OCI-LY7 (cell line): ENCODE measurements at places on chromosomes 7 and 10.

GRCh38 chr10:79984851-79985250 lies 35.9 kb upstream of the SFTPD start:
- no peak for DNase-seq

GRCh38 chr10:123309731-123310130 lies 155.5 kb downstream of the BUB3 start:
- DNase-seq, result no peak

DNA sequence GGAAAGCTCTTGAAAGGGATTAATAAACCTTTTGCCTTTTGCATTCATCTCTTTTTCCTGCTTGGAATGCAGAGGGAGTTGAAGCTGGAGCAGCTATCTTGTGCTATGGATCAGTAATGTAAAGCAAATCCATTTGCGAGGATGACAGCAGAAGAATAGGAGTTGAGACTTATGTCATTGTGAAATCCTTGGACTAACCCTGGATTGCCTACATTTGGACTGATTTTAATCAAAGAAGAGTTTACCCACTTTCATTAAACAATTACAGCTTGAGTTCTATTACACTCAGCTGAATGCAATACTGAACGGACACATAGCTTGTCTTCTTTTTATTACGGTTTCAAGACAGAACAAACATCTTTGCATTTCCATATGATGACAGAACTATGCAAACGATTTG lies 362.3 kb downstream of the PHF14 start:
- DNase-seq, result no peak

DNA sequence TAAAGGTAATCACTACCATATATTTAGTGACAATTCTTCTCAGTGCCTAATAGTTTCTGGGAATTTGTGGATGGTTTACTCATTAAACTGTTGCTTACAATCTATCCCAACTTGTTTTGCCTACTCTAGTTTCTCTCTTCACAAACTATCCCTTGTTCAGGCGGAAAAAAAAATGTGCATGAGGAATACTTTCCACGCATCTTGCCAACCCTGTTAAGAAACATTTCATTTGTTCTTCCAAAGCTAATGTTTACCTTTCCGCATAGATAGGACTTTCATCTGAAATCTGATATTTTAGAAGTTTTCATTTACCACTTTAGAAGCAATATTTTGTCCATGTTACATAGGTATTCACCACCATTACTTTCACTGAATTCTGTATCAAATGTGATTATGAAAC lies 191.9 kb downstream of the MDFIC start:
- DNase-seq, result no peak

DNA sequence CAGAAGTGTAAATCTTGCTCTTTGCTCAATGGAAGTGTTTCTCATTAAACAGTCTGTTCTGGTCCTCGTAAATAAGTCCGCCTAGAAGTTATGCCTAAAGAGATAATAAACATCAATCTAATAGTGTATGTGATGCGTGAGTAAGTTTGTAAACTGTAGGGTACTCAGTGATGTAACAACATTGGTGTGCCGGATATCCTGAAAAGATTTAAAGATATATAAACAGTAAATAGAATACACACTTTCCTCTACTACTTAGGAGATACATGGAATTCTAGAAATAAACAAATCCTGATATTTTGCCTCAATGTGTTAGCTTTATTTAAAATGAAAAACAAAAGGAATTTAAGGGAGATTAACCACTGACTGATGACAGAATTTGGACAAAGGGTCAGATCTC lies 123.5 kb downstream of the AHR start:
- no peak for DNase-seq

DNA sequence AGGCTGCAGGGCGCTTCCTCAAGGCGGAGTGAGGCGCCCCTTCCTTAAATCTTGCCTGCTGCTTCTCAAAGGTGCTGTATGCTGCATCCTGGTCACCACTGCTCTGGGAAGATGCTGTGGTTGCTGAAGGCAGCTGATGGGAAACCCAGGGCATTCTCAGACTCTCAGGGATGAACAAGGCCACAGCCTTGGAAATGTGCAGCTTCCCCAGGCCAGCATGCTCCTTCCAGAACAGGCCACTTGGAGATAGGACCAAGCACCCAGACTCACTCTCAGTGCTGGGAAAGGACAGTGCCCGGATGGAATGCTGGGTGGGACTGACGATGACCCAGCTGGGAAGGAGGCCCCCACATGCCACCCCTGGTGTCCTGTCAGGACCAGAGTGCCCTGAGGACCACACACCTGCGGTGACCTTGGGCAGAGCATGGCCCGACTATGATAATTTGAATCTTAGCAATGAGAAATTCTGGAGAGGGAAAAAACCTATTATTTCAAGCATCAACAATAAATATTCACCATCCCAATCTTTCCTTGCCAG lies 235.5 kb downstream of the TNS3 start:
- DNase-seq, result no peak

DNA sequence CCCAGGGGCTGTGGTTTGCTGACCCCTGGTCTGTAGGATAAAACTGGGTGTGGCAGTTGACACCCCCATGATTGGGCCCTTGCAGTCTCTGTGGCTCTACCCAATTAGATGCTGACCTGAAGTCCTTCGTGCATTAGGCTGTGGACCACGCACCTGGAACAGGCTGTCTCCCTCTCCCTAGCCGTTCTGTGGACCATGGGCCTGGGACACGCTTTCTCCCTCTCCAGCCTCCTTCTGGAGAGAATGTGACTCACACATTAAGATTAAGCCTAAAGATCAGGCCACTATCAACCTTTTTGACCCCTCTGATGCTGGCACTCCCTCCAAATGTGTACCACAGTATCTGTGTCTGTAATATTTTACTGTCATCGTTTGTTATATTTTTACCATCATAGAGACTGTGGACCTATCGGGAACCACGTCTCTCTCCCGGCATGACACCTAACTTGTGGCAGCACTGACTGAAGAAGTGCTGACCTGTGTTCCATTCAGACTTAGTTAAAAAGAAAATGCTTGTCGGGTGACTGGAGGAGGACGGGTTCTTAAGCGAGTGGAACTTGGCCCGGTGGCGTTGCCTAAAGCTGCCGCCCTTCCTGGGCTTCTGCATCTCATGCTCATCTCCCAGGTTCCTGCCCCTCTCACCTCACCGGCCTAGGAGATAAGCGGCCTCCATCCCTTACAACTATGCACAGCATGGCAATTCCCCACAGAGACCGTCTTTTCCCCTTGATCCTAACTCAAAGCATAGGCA lies 92.8 kb downstream of the WDR37 start:
- no peak for DNase-seq

GRCh38 chr7:1112625-1113547 lies 25.0 kb downstream of the GPER1 start:
- no peak for DNase-seq

DNA sequence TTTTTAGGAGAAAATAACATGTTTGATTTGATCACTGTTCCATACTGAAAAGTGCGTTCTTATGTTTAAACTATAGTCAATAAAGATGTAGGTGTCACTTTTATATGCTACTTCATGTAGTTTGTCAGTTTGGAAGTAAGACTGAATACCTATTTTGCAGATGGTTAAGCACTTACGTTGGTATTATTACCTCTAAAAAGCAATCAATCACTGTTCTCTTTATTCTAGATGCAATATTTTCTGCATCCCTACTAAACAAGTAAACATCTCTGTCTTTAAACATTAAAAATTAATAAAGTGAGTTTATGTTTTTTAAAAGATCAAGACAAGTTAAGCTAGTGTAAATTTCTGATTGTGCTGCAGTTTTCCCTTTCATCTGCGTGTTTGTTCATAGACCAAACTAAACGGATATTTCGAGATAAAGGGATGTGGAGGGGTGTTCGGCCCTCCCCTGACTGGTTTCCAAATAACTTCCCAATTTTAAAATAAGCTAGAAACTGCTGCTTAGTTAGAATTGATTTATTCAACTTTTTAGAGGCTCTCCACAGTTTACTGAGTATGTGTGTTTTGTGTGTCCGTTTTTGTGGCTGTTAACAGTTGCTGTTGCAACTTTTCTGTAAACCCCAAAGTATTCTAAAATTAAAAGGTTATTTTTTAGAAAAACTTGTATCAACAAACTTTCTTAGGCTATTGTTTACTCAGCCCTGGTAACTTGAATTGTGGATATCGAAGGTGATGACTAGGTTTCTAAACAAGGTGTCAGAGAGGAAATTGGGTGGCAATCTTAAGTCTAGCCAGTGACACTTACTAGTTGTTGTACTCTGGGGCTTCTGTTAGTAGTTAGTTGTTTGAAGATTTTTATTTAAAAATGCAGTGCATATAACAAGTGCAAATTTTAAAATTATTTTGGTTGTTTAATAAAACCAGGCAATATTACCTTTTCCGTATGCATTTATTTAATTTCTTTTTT lies 974 bp downstream of the KIF11 start:
- peak; percentile 45 for DNase-seq

- no peak for DNase-seq
Observed at GRCh38 chr7:83478616-83479015, 170.3 kb downstream of the SEMA3E start.

- no peak for DNase-seq
Observed at GRCh38 chr7:145411066-145411465, 575.2 kb upstream of the TPK1 start.

DNA sequence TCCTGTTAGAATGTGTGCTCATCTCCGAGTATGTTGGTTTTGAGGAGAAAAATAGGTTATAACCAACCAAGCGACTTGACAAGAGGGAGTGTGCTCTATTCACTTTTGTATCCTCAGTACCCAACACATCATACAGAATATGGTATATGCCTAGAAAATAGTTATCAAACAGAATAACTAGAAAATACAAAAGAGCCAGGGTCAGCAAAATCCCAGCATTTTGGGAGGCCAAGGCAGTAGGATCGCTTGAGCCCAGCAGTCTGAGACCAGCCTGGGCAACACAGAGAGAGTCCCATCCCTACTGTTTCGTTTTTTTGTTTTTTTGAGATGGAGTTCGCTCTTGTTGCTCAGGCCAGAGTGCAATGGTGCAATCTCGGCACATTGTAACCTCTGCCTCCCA lies 257.9 kb downstream of the PARD3 start:
- DNase-seq, result no peak

- no peak for DNase-seq
Observed at GRCh38 chr7:150845421-150845861, 6.9 kb upstream of the AOC1 start.

DNA sequence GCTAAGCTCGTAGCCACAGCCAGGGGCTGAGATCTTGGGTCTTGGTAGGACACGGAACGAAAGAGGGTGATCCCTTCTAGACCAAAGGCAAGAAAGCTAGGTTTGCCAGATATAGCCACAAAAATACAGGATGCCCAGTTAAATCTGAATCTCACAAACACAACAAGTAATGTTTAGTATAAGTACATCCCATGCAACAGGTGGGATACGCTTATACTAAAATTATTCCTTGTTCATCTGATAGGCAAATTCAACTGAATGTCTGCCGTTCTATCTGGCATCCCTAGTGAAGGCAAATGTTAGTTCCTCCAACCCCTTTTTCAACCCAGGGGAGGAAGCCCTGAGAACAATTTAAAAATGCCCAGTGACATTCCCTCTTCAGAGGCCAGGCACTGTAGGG lies 131.1 kb upstream of the MGMT start:
- DNase-seq, result no peak

DNA sequence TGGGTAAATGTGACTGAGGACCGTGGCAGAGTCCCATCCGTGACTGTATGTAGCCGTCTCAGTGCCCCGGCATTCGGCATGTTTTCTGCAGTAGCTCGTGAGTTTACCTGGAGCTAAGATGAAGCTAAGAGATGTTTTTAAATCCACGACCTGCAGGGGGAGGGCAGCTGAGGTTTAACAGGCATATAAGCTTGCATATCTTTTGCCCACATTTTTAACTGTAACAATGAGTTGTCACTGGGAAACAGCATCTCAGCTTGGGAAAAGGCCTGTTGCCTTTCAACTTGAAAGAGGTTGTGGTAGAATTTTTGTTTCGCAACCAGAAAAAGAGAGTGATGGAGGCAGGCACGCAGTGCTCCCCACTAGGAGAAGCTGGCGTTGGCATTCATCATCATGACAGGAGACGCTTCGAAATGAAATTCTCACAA lies 77.7 kb downstream of the CELF2 start:
- DNase-seq, result no peak

DNA sequence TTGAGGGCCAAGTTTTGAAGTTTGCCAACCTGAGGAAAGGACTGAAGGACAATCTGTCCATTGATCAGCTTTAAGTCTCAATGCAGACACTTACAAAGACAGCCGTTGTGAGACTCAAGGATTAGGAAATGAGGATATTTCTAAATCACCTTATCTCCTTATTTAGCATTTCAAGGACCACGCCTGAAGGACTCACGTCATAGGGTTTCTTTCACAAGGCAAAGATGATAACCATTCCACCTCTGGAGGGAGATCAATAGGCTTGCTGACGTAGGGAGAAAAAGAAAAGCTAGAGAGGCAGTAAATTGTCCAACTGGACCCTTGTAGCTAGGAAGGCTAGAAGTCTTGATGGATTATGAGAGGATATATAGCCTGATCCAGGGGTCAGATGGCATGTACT lies 3.3 kb upstream of the ASB4 start:
- no peak for DNase-seq

GRCh38 chr10:24843256-24843655 lies 109.2 kb downstream of the PRTFDC1 start:
- DNase-seq, result no peak

- DNase-seq, result no peak
Observed at GRCh38 chr7:104895522-104896236, 118.3 kb upstream of the KMT2E start.
